ENCODE measurements at places on chromosomes 2 and 18.
A peak's percentile ranks its signal among the peaks of the same experiment; 100 is the strongest.

DNA sequence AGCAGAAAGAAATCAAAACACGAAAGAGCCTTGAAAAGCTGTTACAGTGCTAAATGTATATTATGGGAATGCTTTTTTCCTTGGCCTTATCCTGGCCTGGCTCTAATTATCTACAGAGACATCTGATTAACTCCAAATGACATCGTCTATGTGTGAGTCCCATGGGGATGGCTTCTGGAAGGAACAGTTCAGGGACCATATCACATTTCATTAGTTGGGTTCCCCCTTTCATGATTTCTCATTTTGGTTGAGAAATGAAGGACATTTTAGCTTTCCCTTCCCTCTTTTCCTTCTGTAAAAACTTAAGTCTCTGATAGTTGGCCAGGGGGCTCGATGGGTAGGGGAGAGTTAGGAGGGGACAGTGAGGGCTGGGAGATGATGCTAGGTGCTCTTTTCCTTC, 116.7 kb downstream of the PRKCE start:
- no peak for DNase-seq

GRCh38 chr2:236572482-236572881, 2.9 kb downstream of the ACKR3 start:
- DNase-seq, result no peak

DNA sequence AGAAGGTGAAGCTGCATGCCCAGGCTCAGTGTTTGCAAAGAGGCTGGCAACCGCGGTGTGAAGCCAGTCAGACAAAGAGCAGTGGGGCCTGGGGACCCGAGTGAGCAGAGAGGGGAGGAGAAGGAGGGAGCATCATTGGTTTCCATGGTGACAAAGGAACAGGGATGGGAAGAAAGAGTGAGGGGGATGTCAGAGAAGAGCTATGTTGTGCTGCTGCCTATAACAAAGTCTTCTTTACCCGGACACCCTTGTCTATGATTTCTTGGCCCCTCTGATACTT, 14.5 kb downstream of the TMEM247 start:
- DNase-seq, result no peak

DNA sequence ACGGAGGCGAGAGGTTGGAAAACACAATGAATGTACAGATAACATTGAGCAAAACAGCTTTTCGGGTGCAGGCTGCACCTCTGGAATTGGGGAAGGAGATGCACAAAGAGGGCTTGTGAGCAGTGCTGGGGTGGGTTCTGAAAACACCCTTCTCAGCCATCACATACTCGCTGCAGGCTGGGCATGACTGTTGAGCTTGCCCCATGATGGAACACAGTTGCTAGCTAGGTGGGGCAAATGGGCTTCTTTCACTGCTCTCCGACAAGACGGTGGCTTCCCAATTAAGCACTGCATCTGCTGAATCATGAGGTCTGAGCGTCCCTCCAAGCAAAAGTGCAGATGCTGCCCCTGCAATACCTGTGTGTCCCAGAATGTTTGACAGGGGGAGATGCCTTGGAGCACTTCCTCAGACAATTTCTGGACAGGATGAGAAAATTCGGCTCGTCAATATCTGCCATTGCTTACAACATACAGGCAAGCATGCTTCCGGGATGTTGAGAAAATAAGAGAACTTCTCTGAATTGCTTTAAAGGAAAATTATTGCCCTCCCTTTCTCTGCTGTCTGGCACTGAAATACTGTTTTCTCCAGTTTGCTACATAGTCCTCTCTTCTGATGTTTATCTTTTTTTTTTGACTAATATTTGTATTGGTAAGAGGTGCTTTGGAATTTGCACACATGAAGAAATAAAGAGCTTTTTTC, 77.3 kb upstream of the SH3BP4 start:
- DNase-seq, result no peak

GRCh38 chr2:109694190-109694589, 80.0 kb downstream of the SOWAHC start:
- no peak for DNase-seq

DNA sequence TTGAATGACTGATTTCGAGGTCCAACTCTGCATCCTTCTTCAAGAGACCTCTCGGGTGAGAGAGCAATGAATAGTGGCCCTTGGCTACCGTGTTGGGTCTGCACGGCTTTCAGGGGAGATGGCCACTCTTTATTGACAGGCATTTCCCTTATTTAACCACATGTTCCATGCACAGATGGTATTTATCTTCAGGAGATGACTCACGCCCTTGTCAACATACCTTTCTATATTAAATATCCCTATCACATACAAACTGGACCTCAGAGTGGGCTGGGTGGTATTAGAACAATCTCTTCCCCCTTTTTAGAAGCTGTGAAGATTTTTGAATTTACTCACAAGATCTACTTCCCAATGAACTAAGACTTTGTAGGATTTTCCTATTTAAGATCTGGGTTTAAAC, 109.6 kb upstream of the CDC42EP3 start:
- no peak for DNase-seq

DNA sequence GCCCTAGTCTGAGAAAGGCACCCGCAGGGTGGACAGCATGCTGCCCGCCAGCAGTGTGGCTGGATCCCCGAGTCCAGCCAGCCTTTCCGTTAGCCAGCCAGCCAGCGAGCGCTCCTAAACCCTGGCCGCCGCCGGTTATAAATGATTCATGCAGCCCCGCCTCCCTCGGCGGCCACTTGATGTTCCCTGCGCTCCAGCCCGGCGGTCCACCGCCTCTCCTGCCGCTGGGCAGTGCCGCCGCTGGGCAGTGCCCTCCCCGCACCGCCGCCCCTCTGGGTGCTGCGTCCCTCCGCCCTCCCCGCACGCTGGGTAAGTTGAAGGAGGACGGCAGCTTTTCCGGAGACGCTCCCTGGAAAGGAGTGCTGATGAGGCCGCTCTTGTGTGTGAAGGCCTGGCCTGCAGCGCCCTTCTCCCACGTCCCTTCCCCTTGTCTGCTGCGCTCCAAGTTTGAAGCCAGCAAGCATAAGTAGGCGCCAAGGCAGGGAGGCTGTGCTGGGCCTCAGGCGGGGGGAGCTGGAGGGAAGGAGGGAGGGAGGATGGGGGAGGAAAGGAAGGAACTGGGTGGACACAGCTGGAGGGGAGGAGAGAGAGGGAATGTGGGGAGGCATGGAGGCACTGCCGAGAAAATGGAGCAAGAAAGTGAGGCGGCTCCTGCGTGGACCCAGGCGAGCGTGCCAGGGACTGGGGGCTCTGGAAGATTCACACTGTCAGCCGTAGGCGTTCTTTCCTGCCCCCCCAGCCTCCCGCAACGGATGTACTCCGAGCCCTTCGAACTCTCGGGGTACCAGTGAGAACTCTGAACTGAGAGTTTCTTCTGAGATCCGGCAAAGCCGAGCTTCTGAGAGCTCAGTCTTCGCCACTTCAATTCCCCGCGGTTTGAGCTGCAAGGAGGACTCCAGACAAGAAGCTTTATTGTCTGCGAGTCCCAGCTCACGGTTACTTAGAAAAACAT, 131.9 kb downstream of the GLI2 start:
- DNase-seq, result peak; percentile 90

DNA sequence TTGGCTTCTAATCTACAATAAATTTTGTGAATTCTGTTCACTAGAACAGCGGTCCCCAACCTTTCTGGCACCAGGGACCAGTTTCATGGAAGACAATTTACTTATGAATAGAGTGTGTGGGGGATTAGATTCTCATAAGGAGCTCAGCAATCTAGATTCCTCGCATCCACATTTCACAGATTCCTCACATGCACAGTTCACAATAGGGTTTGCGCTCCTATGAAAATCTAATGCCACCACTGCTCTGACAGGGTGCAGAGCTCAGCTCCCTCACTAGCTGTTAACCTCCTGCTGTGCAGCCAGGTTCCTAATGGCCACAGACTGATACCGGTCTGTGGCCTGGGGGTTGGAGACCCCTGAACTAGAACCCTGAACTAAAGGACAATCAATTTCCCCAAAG, 1568.6 kb upstream of the NXPH2 start:
- no peak for DNase-seq

DNA sequence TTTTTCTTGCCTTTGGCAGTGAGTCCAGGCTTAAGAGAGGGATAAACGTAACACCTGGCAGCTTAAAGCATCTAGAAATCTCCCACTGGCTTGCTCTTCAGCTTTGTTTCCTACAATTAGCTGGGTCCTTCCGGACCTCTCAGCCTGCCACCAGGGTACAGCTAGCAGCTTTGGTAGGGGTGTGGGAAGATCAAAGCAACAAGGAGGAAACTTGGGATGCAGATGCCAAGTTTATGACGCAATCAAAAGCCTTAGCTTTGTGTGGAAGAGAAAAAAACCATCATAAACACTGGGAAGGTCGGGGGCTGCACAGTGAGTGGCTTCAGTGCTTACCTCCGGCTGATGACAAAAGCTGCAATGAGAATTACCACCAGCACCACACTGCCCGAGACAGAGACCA, 116.9 kb downstream of the EPHA4 start:
- no peak for DNase-seq

- peak; percentile 17 for DNase-seq
Measured at GRCh38 chr2:223055836-223056235, 3.8 kb downstream of the KCNE4 start.

DNA sequence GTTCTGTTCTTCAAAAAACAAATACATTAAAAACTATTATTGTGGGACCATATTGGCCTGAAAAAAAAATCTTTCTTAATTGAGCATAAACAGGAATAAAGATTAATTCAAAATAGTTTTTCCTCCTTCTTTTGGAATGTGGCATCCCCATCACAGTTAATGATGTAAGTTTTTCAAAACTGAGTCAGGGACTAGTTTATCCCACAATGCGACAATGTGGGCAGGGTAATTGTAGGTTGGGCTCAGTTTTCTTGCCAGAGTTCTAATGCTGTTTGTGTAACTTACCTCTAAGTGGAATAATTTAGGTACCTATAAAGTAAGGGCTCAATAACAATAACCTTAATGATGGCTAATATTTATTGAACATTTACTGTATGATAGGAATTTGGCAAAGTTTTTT, 82.0 kb downstream of the PMS1 start:
- no peak for DNase-seq

DNA sequence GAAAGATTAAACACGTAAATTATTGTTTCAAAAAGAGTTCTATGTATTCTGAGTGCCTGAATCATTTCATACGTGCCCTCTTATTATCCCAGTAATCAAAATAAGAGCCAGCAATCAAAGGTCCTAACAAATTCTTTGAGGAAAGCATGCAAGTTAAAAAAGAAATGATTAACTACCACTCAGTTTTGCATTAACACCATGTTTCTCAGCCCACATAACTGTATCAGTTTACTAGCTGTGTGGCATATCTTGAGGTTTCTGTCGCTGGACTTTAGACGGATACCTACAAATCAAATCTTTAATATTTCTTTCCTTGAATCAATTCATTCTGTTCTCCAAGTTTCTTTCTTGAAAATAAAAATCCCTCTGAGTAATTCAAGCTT, 668.9 kb upstream of the CHAC2 start:
- DNase-seq, result no peak

All from upper lobe of left lung (tissue), 6 donors.